ENCODE measurements at places on chromosomes 12 and 14.

- DNase-seq, result no peak
Observed at GRCh38 chr12:67442896-67443295, 173.7 kb downstream of the CAND1 start.

DNA sequence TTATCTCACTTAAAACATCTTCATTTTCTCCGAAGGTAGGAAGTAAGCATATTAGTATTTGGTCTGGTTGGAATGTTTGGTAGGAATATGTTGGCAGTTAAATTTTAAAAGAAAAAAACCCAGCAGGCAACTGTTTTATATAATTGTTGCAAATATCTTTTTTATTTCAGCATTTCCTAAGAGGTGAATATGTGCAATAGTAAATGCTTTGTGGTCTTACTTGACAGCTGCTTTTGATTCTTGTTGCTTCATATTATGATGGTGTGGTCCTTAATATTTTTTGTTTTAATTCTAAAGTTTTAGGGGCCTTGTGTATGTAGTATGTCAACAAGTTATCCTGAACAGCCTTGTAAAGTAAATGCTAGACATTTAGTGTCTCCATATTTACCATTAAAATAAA lies 6.3 kb downstream of the TRAFD1 start:
- no peak for DNase-seq

DNA sequence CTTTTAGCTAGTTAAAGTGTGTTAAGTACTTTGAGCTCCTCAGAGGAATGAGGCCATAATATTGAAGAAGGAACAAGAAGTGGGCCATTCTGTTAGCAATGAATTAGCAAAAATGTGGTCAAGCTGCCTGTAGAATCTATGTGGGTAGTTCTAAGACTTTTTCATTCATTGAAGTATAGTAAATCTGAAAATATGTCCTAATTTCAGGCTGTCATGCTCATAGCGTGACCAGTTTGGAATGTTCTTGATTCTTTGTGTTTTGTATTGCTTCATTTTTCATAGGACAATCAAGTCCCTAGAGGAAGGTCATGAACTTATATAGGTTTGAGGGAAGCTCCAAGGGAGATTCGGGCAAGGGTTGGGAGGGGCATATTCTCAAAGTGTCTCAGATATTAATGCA lies 11.4 kb downstream of the ATP23 start:
- no peak for DNase-seq

DNA sequence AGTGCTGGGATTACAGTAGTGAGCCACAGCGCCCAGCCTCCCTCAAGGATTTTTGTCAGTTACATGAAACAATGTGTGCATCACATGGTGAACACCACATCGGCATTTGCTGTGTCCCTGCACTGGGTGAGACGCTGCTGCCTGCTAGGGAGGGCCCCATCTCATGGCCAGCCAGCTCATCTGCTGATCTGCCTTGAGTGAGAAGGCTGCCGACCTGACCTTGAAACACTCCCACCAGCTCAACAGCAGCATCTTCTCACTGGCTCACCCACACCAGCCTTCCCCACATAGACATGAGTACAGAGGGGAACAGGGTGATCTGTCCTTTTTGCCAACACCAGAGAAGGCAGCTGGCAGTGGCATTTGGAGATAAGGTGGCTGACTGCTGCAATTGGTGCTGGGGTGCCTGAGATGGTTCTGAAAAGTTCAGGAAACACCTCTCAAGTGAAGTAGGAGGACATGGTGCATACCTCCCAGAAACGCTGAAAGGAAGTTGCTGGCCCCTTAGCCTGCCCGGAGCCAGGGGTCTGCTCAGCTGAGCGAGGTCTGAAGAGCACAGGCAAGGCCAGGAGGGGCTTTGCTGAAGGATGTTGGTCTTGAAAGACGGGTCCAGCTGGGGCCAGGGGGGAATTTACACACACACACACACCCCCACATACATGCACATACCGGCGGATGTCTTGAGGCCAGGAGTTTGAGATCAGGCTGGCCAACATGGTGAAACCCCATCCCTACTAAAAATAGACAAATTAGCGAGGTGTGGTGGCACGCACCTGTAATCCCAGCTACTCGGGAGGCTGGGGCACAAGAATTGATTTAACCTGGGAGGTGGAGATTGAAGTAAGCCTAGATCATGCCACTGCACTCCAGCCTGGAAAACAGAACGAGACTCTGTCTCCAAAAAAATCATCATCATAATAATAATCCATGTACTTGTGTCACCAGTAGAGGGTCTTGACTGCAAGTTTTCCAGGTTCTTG lies 14.3 kb upstream of the PPP1R13B start:
- no peak for DNase-seq

- DNase-seq, result no peak
Observed at GRCh38 chr14:97275276-97275675, 478.1 kb downstream of the VRK1 start.

DNA sequence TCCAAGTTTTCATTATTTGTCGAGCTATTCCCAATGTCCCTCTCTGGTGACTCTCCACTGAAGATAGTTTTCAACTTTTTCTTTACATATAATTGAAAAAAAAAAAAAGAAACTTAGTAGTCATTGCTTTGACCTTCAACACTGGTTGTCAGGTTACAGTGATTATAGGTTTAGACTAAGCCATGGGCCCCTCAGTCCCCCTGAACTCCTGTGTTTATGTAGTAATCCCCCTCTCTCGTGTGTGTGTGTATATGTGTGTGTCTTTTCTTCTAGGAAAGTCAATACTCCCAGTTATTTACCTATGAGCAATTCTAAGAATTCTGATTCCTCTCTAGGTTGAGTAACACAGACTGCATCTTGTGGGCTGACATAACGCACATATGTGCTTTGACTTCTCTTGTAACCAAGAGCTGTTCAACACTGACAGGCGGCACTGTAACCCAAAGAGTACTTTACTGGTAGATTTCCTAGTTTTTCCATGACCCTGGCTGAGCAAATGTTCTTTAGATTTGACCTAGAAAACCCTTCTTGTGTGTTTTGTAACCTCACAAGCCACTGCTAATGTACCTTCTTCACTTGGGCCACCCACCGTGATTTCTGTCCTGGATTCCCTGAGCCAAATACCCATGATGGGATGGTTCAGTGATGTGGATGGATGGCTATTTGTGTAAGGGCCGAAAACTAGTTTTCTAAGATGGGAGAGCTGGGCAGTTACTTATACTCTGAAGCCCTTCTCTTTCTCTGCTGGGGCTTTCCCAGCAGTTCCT lies 15.0 kb upstream of the MANSC4 start:
- DNase-seq, result no peak

GRCh38 chr14:101171650-101172049 lies 268.1 kb upstream of the RTL1 start:
- no peak for DNase-seq

GRCh38 chr14:51004801-51005526 lies 60.7 kb upstream of the PYGL start:
- no peak for DNase-seq

GRCh38 chr14:45199230-45199629 lies 53.8 kb downstream of the MIS18BP1 start:
- no peak for DNase-seq

- no peak for DNase-seq
Observed at GRCh38 chr14:55430024-55430690, 10.3 kb downstream of the TBPL2 start.

- no peak for DNase-seq
Observed at GRCh38 chr14:75252254-75252837, 26.3 kb upstream of the FOS start.

DNA sequence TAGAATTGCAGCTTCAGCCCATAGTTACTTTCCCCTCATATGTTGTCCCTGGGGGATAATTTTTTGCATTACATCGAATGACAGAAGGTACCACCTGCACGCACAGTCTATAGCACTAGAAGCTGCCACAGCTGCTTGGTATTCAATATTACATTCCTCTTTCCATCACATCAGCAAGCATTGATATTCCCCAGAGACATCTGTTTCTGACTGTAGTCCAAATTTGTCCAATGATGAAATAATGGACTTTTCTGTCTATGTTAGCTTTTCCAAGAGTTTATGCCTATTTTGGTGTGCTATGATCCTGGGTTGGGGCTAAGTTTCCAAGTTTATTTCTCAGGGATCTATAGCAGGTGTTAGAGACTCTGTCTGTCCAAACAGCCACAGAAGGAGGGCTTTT lies 335.4 kb downstream of the LRIG3 start:
- no peak for DNase-seq

- DNase-seq, result no peak
Observed at GRCh38 chr14:99393059-99393655, 87.5 kb downstream of the SETD3 start.

DNA sequence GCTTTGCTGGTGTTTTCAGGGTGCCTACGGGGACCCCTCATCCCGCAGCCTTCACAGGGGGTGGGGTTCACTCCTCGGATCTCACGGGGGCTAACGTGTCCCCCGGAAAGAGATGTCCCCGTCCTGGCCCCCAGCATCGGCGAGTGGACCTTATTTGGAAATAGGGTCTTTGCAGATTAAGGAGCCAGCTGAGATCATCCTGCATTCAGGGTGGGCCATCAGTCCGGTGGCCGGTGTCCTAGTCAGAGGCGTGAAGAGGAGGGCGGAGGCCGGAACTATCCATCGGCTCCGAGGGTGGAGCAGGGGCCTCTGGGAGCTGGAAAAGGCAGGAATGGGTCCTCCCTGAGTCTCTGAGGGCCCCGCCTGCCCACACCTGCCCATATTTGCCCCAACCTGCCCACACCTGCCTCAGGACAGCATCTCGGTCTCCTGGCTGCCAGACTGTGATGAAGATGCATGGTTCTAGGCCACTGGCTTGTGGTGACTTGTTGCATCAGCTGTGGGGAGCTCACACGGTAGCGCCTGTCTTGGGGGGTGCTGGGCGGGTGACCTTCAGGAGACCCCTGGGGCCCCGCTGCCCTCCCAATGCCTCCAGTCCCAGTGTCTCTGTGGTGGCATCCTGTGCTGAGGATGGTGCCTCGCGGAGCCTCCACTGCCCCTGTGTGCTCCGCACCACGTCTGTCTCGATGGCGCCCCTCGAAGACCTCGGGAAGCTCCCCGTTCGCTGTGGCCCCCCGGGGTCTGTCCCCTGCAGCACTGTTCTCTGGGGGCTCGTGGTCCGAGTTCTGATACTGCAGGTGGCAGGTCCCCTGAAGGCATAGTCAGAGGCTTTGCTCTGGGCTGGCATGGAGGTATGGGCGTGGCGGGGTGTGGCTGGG lies 14.7 kb downstream of the NOC4L start:
- no peak for DNase-seq

DNA sequence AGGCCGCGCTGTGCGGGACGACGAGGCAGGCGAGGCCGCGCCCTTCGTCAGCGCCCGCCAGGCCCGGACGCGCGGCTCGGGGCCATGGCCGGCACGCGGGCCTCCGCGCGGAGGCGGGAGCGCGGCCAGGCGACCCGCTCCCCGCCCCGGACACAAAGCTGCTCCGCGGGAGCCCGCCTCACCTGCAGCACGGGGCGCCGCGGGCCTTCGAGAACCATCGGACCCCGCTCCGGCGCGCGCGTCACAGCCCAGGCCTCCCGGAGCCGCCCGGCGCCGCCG lies 342 bp downstream of the DICER1 start:
- DNase-seq, result no peak

DNA sequence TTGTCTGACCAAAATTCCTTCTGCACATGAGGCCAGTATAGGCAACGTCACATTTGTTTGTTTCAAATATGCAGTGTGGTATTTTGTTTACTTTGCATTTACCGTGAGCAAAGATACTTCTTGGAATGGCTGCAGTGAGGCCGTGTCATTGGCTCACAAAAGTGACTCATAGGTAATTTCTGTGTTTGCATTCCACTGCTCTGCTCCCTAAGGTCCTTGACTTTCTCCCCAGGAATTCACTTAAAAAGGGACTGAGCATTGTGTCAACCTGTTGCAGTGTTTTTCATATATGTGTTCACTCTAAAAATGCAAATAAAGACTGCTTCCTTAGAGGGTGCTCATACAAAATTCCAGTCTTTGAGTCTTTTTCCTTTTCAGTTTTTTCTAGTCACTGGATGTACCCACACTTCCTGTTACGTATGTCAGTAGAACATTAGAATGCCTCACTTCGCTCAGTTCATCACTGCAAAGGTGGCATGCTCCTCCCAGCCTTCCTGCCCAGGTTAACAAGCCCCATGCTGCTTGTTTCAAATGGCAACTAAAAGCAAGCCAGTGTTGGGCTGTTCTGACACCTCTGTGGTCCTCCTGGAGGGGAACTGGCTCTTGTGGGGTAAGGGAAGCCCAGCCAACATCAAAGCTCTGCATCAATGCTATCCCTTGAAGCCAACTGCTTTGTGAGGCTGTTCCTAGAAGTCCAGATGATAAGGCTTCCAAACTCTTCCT lies 9.1 kb downstream of the C12orf76 start:
- no peak for DNase-seq

DNA sequence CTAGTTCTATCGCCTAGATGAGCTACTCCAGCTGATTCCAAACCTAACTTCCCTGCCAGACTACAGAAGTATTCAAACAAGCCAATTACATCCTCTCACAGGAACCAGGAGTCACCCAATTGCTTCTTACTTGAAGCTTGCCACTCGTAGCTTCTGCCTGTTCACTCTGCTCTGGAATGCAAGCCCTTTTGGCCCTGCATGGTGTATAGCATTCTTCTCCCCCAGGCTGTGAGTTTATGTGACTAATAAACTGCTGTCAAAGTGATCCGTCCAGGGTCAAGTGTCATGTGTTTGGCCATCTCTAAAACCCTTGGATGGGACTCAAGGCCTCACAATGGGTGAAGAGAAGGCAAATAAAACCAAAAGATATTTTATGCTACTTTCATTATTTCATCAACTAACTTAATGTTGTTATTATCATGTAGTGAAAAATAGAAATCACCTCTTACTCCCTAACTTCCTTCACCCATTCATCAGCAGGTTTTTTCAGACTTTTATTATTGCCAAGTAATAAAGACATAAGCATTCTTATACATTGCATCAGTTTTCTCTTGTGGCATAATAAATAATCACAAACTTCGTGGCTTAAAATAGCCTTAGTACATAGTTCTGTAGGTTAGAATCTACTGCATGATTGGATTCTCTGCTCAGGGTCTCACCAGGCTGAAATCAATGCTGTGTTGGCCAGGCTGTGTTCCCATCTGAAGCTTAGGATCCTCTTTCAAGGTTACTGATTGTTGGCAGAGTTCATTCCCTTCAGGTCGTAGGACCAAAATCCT lies 1981.7 kb upstream of the FLRT2 start:
- no peak for DNase-seq

DNA sequence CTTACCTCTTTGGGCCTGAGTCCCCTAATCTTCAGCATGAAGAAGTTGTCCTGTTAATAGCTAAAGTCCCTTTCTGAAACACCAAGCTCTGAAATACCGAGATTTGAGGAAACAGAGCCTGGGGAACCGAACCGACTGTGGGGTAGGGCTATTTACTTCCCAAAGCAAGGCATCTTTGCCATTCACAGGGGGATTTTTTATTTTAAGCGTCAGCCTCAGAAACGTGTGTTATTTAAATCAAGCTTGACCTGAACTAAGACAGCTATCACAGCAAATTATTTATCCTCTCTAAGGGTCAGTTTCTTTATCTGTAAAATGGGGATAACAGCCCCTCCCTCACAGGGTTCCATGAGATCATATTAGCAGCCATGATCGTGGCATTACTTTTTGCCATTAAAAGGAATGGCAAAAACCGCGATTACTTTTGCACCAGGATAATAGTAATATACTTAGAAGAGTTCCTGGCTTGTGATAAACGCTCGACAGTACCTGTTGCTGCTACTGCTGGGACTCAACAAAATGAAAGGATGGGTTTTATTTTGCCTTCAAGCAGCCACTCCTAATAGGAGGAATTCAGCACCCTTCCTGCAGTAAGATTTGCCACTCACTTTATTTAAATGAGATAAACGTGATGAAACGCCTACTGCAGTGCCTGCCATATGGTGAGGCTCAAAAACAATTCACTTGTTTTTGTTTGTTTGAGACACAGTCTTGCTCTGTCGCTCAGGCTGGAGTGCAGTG lies 1.3 kb upstream of the CORO1C start:
- no peak for DNase-seq
